ENCODE measurements at places on chromosomes 6 and 20.

DNA sequence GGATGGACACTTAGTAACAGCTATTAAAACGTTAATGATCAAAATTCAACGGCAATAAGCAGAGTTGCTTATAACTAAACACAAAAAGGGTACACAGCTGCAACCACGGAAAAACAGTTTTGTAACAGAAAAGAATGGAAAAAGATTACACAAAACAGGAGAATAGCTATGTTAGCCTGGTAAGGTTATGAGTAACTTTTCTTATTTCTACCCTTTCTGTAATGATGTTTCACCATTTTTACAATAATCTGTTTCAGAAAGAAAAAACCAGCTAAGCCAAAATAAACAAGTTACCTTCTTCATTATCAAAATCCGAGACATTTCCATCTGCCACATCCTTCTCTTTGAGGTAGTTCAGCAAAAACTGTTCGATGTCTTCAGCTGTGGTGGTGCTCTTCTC, 27.4 kb downstream of the TTI1 start:
- DNase-seq = no peak

DNA sequence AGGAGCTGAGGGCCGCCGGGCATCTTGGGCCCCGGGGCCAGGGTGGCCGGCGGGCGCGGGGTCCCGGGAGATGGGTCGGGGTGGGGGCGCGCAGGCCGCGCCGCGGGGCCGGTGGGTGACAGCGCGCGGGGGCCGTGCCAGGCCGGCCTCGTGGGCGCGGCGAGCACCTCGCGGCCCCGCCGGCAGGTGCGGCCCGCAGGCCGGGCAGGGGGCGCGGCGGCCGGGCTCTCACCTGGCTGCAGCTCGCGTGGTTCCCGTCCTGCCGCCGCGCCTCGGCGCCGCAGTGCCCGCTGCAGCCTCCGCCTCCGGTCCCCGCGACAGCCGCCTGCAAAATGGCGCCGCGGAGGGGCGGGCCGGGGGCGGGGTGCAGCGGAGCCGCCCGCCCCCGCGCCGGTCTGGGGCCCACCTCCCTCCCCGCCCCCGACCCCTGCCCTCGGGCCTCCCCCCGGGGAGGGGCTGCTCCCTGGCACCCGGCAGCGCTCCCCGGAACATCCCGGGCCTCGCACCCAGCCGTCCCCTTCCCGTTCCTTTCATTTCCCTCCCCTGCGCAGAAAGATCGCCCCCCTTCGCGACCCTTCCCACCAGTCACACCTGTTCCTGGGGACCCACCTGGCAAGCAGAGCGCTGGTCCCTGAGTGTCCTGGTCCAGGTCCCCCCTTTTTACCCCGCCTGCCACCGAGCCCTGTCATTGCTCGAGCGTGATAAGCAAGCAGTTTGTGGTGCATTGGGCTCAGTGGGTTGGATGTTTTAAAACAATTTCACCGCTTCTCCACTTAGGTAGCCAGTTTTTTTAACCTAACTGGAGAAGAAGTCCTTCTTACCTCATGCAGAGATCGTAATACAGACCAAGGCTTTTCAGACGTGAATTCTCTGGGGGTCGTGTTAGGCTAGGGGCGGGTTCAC, at the start of gene SLC23A2:
SLC23A2 (minus strand) TSS at position 337 of the 903 bp plus-strand sequence. CDS start 68,948 bp downstream, outside the sequence.
- peak; percentile 19 for DNase-seq

GRCh38 chr6:20716865-20717264, 182.6 kb downstream of the CDKAL1 start:
- no peak for DNase-seq

- DNase-seq = no peak
These were observed 124.6 kb downstream of the SYCP2 start for GRCh38 chr20:59808729-59809381.

DNA sequence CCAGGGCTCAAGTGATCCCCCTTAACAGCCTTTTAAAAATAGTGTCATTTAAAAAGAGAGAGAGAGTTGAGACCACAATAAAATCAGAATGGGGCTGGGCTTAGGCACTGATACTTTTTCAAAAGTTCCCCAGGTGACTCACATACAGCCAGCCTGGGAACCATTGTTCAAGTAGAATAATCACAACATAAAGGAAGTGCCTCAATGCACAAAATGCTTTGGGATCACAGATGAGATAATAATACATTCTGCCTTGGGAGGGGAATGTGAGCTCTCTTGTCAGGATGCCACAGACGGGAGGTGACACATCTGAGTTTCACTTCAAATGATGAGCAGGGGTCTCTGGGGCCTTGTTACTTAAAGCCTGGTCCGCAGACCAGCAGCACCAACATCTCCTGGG, 34.0 kb upstream of the GABRR1 start:
- no peak for DNase-seq

GRCh38 chr20:4836935-4837334, 115.2 kb downstream of the PRND start:
- no peak for DNase-seq

GRCh38 chr20:15807271-15807670, 766.0 kb downstream of the KIF16B start:
- no peak for DNase-seq

- no peak for DNase-seq
These were observed 356.7 kb downstream of the BCKDHB start for GRCh38 chr6:80463197-80463596.

DNA sequence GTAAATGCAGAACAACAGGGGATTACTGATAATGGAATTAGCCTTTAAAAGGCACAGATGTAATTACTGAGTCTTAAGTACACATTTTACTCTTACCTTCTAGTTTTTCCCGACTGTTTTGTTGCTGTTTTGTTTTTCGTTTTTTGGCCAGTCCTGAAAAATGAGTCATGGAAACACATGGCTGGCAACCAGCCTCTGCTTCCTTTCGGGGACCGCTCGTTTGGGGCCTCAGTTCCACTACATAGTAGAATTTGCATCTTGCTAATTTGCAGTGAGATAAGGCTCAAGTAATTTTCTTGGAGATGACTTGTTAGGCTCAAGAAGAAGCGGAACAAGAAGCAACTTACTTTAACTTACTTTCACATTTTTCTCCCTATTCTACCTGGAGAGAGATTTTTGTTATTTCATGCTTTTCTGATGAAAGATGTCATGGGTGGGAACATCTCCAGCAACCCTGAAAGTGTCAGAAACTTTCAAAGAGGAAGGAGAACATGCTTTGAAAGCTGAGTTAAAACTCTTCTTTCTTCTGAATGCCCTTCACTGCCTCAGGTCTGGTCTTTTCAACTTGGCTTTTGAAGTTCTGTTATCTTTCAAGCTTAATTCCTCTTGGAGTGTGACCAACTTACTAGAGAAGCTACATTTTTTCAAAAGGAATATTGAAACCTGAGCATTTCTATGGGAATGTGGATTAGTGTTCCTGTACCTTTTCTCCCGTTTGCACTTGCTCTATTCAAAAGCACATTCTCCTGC, 71.5 kb upstream of the HDAC2 start:
- DNase-seq = no peak

- DNase-seq = no peak
These were observed 193.9 kb upstream of the KCNG1 start for GRCh38 chr20:51216850-51217249.

GRCh38 chr6:137167702-137168377, 5.6 kb downstream of the IL22RA2 start:
- no peak for DNase-seq

- no peak for DNase-seq
These were observed 1.2 kb upstream of the SYS1 start for GRCh38 chr20:45361793-45362192.

- no peak for DNase-seq
These were observed 372.0 kb downstream of the PREX1 start for GRCh38 chr20:48455651-48456365.

- no peak for DNase-seq
These were observed 61.5 kb downstream of the COL12A1 start for GRCh38 chr6:75144386-75144785.

GRCh38 chr20:17933711-17934110, 34.9 kb downstream of the SNX5 start:
- no peak for DNase-seq

- no peak for DNase-seq
These were observed 28.8 kb upstream of the TRAM2 start for GRCh38 chr6:52605610-52606185.

- DNase-seq = no peak
These were observed 229.6 kb downstream of the MMUT start for GRCh38 chr6:49233483-49233882.

DNA sequence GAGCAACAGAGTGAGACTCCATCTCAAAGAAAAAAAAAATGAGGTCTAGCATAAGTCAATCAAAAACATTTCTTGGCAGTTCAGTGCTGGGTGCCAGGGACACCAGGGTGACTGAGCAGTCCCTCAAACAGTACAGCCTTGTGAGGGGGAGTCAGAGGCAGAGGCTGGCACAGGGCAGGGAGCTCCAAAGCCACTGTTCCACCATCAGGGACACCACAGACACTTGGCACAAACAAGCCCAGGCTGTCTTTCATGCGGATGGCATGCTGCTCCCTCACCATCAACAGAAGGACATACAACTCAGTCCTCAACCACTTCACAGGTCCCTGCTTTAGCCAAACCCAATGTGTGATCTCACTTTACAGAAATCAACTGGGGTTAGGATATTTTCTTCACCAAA, 36.0 kb upstream of the GRM4 start:
- no peak for DNase-seq

GRCh38 chr20:5920581-5920980, 29.8 kb downstream of the TRMT6 start:
- DNase-seq = no peak

GRCh38 chr20:19784511-19785172, 26.6 kb downstream of the RIN2 start:
- no peak for DNase-seq

GRCh38 chr6:100209323-100210136, 215.5 kb upstream of the MCHR2 start:
- no peak for DNase-seq

- no peak for DNase-seq
These were observed 3.9 kb downstream of the IP6K3 start for GRCh38 chr6:33742837-33743236.

- no peak for DNase-seq
These were observed 44.0 kb downstream of the IRAK1BP1 start for GRCh38 chr6:78911218-78911940.

DNA sequence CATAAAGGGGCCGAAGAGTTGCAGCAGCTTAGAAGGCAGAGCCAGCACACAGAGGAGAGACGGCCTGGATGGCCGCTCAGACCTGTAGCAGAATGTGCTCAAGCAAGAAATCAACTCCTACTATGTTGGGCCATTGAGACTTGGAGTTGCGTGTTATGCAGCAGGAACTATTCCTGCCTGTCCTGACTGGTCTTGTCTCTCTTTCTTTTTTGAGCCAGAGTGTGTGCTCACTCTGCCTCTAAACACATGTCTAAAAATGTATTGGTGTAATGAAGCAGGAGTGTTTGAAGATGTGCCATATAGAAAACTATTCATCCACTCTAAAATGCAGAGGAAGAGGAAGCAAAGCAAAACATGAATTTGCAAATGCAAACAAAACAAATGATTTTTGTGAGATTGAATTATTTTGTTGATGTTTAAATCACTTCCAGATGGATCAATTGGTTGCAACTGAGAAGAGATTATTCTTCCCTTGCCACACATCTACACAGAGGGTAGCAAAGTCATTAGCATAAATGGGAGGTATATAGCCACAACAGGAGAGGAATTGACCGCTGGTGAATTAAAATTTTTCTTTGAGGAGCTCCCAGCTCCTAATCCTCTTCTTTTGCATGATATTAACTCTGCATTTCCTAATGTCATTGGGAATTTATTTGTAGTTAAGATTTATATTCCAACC, 20.4 kb upstream of the SYNJ2 start:
- DNase-seq = no peak

DNA sequence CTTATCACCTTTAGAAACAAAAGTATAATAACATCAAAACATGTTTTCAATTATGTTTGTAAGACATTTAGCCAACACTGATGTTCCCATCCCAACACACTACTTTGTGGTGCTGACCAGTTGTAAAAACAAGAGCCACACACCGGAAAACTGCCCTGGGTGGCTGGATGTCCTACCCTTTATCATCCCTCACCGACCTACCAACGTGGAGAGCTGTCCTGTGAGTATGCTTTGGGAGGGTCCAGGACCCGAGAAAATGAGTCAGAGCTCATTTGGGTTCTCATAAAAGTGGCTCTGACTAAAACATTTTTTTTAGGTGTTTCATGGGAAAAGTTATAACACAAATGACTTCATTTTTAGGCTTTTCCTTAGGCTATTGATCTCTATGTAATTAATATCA, 29.3 kb upstream of the CTAGE9 start:
- DNase-seq = no peak

- DNase-seq = peak; percentile 21
These were observed 703 bp downstream of the SNX9 start for GRCh38 chr6:157823528-157824370.

DNA sequence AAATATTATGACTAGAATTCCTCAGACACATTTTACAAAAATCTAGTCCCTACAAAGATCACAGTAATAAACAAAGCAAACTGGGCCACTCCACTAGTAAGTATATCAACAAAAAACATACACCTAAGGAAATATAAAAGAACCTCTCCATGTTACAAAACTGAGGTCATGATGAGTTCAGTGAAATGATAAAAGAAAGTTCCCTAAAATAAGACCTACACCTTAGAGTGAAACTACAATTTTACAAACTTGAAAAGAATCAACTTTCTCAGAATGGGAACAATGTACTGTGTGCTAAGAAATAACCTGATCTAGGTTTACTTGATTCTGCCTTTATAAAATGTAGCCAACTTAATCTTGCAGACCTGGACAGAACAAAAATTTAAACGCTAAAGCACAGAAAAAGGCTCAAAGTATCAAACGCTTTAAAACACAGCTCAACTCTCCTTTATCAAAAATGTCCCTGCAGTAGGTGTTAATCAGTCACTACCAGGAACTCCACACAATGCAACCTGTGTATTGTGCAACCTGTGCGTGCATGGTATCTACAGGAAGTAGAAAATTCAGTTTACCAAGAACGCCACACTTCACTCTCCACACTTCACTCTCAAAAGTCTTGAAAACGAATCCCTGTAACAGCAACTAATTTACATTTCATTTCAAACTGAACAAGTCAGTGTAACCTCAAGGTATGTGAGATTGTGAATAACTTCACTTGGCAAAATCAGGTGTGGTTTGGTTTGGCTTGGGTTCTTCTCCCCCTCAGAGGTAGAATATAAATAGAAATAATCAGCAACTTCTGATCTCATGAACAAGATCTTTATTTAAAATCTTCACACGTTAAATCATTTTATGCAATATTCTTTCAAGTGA, 1.8 kb downstream of the RALGAPA2 start:
- no peak for DNase-seq

DNA sequence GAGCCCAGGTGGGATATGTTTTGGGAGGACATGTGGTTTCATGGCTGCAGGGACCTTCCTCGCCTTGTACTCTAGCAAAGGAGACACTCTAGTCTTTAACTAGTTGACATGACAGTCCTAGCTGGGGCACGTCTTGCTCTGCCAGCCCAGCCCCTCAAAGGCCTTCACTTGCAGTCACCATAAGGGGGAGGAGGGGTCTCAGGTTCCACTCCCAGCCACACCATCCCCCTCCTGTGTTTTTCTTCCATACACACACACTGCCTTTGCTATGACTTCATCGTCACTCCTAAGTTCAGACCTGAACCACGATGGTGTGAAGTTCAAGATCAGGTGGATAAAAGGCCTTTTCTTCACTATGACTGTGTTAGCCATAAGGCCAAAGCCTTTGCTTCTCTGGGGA, 13.5 kb downstream of the ULBP1 start:
- no peak for DNase-seq

- no peak for DNase-seq
These were observed 33.1 kb downstream of the MTHFD1L start for GRCh38 chr6:150898399-150899170.

GRCh38 chr6:48423640-48424365, 312.8 kb upstream of the PTCHD4 start:
- DNase-seq = no peak

Measured in stimulated activated CD8-positive, alpha-beta memory T cell treated with anti-CD3 and anti-CD28 coated beads, Interleukin-7, amount 100 ng/mL, for 1 hour (primary cell).